ENCODE measurements at places on chromosomes 7 and 10.

GRCh38 chr7:38142736-38143135, 35.3 kb upstream of the STARD3NL start:
- no peak for DNase-seq

GRCh38 chr7:69295977-69296376, 302.3 kb upstream of the AUTS2 start:
- DNase-seq: no peak

GRCh38 chr10:44069573-44069972, 315.3 kb downstream of the CXCL12 start:
- no peak for DNase-seq

- no peak for DNase-seq
Measured at GRCh38 chr10:124450012-124450782, at the start of gene NKX1-2. NKX1-2 (minus strand) TSS chr10:124450035; CDS start chr10:124449943, 92 bp downstream.

DNA sequence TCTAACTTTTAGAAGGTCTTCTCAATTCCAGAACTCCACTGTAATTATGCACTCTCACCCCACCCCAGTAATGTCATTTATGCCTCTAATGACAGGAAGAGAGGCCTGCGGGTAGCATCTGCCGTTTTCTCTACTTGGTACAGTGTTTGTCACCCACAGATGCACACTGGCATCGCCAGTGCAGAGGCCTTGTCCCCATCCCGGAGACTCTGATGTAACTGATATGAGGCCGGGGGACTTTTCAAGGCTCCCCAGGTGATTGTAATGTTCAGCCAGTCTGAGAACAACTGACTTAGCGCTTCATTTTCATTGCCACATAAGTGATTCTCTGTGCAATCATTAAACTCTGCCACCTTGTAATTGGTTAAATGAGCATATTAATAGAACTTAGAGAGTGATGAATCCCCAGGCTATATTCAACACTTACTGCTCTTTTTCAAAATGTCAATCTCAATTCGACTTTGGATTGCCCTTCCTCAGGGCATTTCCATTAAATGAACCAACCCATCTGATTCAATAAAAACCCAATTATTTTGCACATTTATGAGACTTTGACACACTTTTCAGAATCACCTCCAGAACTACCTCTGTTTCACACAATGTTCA, 113.2 kb downstream of the HERPUD2 start:
- no peak for DNase-seq

GRCh38 chr7:105261689-105262088, 127.0 kb downstream of the SRPK2 start:
- peak; percentile 28 for DNase-seq

GRCh38 chr10:78846760-78847159, 222.0 kb upstream of the ZMIZ1 start:
- no peak for DNase-seq

DNA sequence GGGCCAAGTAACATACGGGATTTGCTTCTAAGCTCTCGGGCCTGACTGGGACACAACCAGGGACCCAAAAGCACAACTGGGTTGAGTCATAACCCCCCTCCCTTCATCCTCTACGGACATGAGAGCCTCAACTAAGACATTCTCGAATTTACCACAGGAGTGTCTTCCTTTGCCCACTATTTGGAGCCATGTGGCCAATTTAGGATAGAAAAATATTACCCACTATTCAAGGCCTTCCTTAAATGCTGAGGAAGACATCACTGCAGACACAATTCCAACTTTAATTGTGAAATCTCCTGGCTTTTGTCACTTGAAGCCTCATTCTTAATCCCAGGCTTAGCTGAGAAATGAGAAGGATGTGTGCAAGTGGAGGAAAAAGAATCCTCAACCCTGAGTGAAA, 11.8 kb downstream of the CTBP2 start:
- no peak for DNase-seq

DNA sequence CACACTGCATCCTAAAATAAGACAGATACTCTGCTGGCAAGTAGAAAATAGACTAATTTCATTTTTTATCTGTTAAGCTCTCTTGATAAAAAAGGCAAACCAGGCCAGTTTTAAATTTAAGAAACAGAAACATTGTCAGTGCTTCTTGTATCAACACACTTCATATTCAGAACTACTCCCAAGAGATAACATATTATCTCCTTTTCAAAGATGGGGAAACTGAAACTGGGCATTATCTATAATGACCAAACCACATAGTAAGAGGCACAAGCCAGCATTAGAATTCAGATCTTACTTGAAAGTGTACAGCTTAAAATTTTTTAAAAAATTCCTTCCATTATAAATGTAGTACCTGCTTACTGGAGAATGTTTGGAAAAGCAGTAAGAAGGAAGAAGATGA, 14.7 kb downstream of the SRI start:
- DNase-seq: no peak

GRCh38 chr10:1160561-1161314, 104.6 kb downstream of the WDR37 start:
- no peak for DNase-seq

GRCh38 chr7:117025891-117026290, 72.6 kb downstream of the ST7 start:
- no peak for DNase-seq

GRCh38 chr10:133024704-133025557, 62.8 kb upstream of the ADGRA1 start:
- no peak for DNase-seq

DNA sequence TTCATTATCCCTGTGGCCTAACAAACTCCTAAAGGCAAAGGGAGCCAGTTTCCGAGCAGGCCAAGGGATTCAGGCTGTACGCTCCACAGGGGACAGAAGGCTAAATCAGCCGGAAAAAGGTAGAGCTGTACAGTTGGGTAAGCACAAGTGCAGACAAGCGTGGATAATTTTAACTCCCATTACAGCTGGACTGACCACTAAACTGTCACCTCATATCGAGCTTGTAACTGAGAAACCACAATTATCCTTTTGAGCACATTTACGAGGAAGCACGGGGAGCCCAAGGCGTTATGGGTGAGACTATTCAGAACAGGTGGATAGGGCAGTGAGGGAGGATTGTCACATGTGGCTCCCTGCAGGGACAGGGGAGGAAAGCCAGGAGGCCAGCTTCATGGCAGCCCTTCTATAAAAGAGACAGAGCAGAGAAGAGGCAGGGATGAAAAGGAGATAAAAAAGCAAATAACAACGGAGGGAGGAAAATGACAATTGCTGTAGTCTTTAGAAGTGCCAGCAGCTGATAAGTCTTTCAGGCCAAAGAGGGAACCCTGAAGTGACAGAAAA, 288.0 kb downstream of the FGFR2 start:
- DNase-seq: no peak

DNA sequence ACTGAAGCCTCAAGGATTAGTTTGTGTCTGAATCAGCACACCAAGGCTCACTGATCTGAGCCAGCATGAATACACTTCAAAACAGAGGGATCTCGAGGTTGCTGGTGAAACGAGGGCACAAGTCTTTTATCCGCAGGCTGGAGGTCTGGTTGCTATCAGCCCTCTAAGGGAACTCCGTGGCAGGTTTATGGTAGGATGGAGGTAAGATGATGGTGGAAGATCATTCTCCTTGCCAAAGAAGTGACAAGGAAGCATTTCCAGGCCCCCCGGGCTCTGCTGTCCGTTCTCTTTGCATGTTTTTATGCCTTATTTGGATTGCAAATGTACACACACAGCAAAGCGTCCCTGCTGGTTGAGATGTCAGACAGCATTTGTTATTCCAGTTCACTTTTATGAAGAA, 268.3 kb downstream of the ARHGAP12 start:
- DNase-seq: no peak

- DNase-seq: no peak
Measured at GRCh38 chr10:36638462-36639155, 486.8 kb upstream of the ANKRD30A start.

DNA sequence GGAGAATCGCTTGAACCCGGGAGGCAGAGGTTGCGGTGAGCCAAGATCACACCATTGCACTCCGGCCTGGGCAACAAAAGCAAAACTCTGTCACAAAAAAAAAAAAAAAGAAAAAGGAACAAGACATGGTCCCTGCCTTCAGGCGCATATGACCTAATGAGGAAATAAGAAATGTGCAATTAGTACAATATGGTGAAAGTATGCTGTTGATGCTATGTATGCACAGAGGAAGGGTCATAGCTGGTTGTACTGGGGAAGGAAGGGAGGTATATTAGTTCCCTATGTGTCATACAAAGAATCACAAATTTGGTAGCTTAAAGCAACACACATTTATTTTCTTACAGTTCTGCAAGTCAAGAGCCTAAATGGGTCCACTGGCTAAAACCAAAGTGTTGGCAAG, 97.8 kb upstream of the MPP7 start:
- DNase-seq: peak; percentile 88

DNA sequence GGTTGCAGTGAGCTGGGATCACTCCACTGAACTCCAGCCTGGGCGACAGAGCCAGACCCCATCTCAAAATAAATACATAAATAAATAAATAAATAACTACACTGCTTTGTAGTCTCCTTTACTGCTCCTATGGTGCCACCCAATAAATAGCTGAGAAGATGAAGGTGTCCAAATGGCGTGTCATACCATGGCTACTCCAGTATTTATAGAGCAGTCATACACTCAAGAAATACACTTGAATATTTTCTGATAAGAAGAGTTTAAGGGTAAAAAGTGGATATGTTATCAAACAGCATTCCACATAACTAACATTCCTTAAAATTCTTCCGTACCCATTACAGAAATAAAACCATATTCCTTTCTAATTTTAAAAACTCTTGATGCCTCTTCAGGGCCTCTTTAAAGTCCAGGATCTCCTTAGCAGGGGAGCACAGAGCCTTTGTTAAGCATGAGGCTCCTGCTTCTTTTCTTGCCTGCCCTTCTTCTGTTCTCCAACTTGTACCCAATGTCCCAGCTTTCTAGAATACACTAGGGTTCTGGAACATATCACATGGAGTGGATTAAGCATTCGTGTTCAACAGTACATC, 7.9 kb upstream of the SAR1A start:
- no peak for DNase-seq

DNA sequence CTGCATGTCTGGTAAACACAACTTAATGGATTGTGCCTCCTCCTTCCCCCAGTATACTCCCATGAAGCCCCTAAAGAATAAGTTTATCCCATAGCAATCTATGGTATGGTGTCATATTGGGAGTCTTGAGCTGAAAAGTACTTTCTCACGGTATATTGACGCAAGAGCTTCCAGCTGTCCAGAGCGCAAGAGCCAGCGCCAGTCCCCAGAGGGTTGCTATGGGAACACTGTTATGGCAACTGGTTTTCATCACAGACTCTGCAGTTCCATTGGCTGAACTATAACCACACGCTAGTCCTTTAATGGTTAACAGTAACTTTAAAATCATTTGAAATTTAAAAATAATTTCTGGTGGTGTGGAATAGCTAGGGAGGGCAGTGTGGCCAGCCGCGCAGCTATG, 46.9 kb downstream of the PRPF18 start:
- DNase-seq: no peak

- no peak for DNase-seq
Measured at GRCh38 chr10:58479045-58479444, 33.6 kb upstream of the BICC1 start.

DNA sequence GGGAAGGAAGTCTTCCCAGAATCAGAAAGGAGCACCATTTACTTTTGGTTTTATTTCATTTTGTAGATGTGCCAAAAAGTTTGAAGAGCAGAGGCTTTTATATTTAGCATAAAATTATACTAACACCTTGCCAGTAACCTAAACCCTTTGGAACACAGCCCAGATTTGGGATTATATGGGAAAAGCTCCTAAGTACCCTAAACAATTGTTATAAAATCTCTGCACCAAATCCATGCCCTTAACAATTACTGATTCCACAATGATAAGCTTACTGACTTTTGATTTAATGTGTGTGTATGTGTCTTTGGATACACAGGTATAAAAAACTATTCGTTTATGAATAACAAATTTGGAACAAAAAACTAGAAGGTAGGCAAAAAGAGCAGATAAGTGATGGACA, 39.0 kb upstream of the TMEM229A start:
- no peak for DNase-seq

DNA sequence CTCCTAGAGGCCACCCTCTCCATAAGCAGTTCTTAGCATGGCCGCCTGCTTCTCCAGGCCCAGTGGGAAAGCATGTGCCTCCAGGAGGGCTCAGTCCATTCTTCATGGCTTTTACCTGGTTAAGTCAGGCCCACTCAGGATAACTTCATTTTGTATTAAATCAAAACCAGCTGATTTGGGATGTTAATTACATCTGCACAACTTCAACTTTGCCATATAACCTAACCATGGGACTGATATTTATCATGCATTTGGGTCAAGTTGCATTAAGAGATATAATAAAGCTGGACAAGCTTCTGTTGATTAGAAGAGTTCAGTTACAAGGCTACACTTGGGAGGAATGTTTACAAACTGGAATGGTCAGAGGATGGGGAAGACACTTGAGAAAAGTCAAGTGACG, 65.5 kb downstream of the EGFR start:
- DNase-seq: no peak

DNA sequence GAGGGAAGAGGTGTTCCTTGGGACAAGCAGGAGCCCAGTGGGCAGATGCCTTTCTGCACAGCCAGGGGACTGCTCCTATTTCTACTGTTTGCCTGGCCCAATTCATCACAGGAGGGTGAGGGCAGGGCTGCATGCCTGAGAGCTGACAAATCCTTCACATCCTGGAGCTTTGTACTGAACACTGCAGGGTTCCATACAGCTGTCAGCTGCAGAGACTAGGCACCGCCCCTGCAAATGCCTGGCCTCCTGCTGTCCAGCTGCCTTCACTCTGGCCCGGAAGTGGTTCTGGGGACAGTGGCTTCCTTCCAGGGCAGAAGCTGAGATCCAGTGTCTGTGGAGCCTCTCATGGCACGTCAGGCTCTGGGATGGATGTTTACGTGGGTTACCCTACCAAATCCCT, 470.7 kb downstream of the DNAJB6 start:
- DNase-seq: no peak

DNA sequence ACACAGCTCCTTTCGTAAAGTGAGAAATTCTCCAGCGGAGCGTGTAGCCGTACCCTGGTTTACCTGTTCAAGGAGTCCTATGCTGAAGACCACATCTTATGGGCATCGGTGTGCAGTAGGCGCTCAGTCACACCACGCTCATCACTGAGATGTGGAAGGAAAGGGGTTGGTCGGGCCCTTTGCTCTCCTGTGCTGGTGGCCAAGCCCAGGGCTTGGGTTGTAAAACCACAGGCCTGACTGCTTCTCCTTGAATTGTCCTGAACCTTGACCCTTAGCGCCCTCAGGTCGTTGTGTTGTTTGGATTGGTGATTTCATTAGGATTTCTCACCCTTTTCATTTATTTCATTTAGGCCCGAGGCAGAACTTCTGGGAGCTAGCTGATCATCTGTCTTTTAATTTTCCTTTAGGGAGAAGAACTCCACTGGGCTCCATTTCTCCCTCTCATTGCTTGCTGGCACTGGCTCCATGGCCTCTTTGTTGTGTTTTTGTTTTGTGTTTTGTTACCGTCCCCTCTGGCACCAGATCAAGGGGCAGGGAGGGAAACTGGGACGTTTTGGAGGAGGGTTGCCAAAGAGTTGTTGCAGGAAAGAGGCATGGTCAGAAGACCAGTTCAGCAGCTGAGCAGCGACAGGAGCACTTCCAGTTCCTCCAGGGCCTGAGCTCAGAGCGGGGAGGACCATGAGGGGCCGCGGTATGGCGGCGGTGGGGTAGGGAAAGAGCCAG, 511.4 kb upstream of the GALNT17 start:
- DNase-seq: no peak

Measured in suppressor macrophage treated with lipopolysaccharide for 1 hour (primary cell).